Prostate gland (tissue), 2 donors: ENCODE measurements at places on chromosomes 4 and X. TPM values are rescaled to one million over a fixed set of nuclear protein-coding genes. Genes with fewer than 3 reads are reported as not detected.

The CCNA2 gene
- 3.5 TPM for total RNA-seq

- no peaks in the 10 kb centered on the region for H3K27me3 ChIP-seq
- no peak for DNase-seq
- no peak overlapping the region for H3K4me3 ChIP-seq
- no peaks in the 10 kb centered on the region for H3K4me1 ChIP-seq
- H3K36me3 ChIP-seq = no peaks in the 10 kb centered on the region
- H3K27ac ChIP-seq = no peak overlapping the region
Observed at GRCh38 chrX:17370191-17370590, 4.8 kb upstream of the NHS start.

DNA sequence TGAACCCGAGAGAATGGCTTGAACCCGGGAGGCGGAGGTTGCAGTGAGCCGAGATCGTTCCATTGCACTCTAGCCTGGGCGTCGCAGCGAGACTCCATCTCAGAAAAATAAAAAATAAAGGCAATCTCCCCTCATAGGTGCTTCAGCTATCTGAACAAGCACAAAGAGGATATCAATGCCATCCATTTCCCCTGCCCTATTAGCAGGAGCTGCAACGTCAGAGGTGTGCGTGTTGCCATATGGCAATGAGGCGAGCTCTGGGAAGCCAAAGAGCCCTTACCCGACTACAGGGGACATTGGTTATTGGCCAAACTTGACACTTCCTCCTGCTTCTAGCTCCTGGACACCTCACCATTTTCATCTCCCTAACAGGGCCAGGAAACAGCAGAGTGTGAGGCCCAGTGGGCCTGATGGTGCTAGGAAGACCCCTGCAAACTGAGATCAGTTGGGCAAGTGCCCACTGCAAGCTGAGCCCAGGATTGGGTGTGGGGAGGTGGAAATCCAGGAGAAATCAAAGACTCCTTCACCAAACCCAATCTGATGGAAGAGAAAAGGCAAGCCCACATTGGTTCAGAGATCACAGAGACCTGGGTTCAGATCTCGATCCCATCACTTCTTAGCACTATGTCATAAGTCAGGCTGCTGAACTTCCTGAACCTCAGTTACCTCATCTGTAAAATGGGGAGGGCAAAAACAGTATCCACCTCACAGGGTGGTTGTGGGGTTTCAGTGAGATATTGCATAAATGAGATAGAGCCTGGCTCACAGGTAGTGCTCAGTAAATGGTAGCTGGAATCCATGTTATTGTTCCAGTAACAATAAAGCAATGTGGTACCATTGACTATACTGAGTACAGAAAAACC, 21.2 kb downstream of the SLC25A5 start:
- H3K36me3 ChIP-seq = no peaks in the 10 kb centered on the region
- no peak overlapping the region for H3K27ac ChIP-seq
- no peak for DNase-seq
- no peaks in the 10 kb centered on the region for H3K27me3 ChIP-seq
- H3K4me3 ChIP-seq = no peak overlapping the region
- H3K4me1 ChIP-seq = no peaks in the 10 kb centered on the region

DNA sequence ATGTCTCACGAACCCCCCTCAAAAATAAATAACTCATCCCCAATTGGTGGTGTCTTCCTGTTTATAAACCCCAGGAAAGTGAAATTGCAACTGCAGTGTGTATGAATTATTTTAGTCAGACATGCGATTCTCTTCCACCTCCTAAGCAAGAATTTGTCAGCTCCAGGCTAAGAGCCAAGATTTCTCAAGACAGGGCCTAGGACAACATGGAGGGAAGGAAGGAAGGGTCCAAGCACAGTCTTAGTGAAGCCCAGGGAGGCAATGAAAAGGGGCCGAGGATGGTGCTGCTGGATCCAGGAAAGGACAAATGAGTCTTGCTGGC, 20.0 kb downstream of the SH3KBP1 start:
- no peaks in the 10 kb centered on the region for H3K36me3 ChIP-seq
- no peaks in the 10 kb centered on the region for H3K4me1 ChIP-seq

GRCh38 chr4:168577624-168578023, 80.8 kb downstream of the PALLD start:
- no peaks in the 10 kb centered on the region for H3K27me3 ChIP-seq
- DNase-seq = no peak
- no peak overlapping the region for H3K27ac ChIP-seq
- H3K4me3 ChIP-seq = no peak overlapping the region
- no peaks in the 10 kb centered on the region for H3K4me1 ChIP-seq
- H3K36me3 ChIP-seq = no peaks in the 10 kb centered on the region
